Globus pallidus (tissue), 1 donor: ENCODE measurements at places on chromosomes 11 and 22.
A peak's percentile ranks its signal among the peaks of the same experiment; 100 is the strongest.

GRCh38 chr22:27557286-27558008 is 244.1 kb downstream of the MN1 start:
- DNase-seq, result no peak

- no peak for DNase-seq
Observed at GRCh38 chr22:47997052-47997590, 1234.7 kb downstream of the TBC1D22A start.

GRCh38 chr22:21102659-21103267 is 57.0 kb downstream of the LRRC74B start:
- peak; percentile 53 for DNase-seq

DNA sequence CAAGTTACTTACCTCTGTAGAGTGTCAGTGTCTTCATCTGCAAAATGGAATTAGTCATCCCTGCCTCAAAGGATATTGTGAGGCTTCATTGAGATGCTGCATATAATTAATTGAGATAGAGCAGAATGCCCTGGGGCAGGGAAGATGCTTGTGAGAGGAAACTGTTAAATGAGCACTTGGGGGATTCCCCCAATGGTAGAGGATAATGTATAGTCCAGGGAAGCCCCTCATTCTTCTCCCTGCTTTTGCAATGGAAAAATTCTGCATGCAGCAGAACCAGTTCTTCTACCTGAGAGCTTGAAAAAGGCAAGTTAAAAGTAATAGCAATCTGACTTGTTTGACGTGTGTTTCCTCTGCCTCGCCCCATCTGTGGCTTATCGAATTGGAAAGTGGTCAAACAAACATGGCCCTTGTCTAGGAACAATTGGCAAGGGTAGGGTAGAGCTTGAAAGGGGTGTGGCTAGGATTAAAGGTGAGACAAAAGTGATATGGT is 90.9 kb downstream of the NAV2 start:
- DNase-seq, result no peak

- no peak for DNase-seq
Observed at GRCh38 chr11:68009391-68010089, 587 bp upstream of the ALDH3B1 start.

- peak; percentile 8 for DNase-seq
Observed at GRCh38 chr11:89443361-89444322, 47.5 kb downstream of the NOX4 start.

GRCh38 chr11:68148879-68149278 is 27.7 kb upstream of the CHKA start:
- DNase-seq, result no peak

- DNase-seq, result no peak
Observed at GRCh38 chr11:94150704-94151685, 22.4 kb downstream of the PANX1 start.
